ENCODE measurements at places on chromosomes 12 and 14. TPM values are rescaled to one million over a fixed set of nuclear protein-coding genes. Genes with fewer than 3 reads are reported as not detected.

Gene RECQL
- 25.6 TPM for total RNA-seq

Gene RNF31
- total RNA-seq: 27.5 TPM

DNA sequence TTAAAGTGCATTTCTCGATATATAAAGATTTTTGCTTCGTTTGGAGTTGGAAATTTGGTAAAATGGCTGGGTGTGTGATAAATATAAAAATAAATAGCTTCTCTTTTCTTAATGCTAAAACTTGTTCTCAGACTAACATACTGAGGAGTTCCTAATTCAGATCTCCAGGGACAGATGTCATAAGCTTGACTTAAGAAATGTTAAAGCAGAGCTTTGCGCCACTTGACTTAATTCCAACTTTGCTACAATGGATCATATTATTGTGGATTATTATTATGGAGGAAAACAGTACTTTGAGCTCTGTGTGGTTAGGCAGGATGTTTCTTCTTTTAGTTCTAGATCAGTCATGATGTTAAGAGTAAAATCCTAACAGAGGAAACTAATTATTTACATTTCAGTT is 33.8 kb downstream of the GNG2 start:
- no peaks in the 10 kb centered on the region for H3K27me3 ChIP-seq
- no peak for DNase-seq
- peaks cover 11% of the 10 kb centered on the region for H3K4me1 ChIP-seq
- no peaks in the 10 kb centered on the region for H3K36me3 ChIP-seq
- no peak overlapping the region for H3K27ac ChIP-seq

GRCh38 chr12:6530576-6531260 is 3.6 kb upstream of the GAPDH start:
- no peaks in the 10 kb centered on the region for H3K36me3 ChIP-seq
- H3K4me1 ChIP-seq: peaks cover 29% of the 10 kb centered on the region
- DNase-seq: no peak
- H3K27ac ChIP-seq: no peak overlapping the region

DNA sequence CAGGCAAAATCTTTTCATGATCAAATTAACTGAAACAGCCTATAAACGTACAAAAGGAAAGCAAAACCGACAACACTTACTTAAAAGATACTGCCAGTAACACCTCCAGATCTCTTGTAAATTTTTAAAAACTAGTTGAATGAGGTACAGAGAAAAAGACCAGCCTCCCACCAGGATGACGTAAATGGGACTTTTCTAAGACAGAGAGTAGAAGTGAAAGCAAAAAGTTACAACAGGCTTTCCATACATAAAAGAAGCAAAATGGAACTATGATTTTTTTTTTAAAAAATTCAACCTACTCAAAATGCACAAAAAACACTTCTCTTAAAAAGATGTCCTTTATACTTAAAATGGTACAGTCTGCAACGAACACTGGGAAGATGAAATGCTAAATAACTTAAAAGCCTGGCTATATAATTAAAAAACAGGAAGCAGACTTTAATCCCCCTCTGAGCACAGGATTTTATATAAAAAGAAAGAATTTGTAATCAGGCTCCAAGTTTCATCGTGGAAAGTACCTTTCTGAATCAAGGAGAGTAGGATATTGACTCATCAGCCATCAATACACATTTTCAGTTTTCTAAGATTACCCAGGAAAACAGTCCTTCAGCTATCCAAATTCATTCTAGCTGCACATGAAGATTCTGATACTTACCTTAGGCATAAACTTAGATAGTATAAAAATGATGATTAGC is 14.2 kb upstream of the MYO1A start:
- H3K4me3 ChIP-seq: no peak overlapping the region
- H3K4me1 ChIP-seq: no peaks in the 10 kb centered on the region
- no peak for DNase-seq

GRCh38 chr14:23520899-23521533 is 30.5 kb downstream of the ZFHX2 start:
- H3K27ac ChIP-seq: no peak overlapping the region
- no peak for DNase-seq
- no peak overlapping the region for H3K4me3 ChIP-seq
- H3K36me3 ChIP-seq: no peaks in the 10 kb centered on the region
- no peaks in the 10 kb centered on the region for H3K4me1 ChIP-seq
- no peaks in the 10 kb centered on the region for H3K27me3 ChIP-seq

GRCh38 chr12:51871126-51871525 is 16.8 kb upstream of the ANKRD33 start:
- no peaks in the 10 kb centered on the region for H3K36me3 ChIP-seq
- no peak overlapping the region for H3K4me3 ChIP-seq
- DNase-seq: no peak

Measured in heart right ventricle (tissue), 16 donors.